ENCODE measurements at places on chromosomes 5 and 9.

- no peak for DNase-seq
Observed at GRCh38 chr5:33340195-33340594, 100.6 kb upstream of the TARS1 start.

GRCh38 chr5:15233566-15233965 is 266.4 kb upstream of the FBXL7 start:
- peak; percentile 39 for DNase-seq

DNA sequence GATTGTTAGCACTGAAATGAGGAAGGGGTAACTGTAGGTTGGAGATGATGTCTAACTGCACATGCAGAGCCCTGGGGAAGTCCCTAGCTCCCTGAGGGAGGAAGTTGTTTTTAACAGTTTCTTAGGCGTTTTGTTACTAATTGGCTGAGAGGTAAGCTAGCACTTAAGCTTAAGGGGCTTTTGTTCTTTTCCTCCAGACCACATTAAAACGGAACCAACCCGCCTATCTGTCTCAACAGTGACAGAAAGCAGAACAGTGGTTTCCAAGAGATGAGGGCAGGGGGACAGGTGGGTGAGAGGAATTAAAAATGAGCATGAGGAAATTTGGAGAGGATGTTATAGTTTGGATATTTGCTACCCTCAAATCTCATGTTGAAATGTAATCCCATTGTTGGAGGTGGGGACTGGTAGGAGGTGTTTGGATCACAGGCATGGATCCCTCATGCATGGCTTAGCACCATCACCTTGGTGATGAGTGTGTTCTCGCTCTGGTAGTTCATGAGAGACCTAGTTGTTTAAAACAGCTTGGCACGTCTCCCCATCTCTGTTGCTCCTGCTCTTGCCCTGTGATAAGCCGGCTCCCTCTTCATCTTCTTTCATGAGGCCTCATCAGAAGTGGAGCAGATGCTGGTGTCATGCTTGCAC is 38.9 kb downstream of the LYRM7 start:
- no peak for DNase-seq

GRCh38 chr5:36392818-36393217 is 91.1 kb upstream of the RANBP3L start:
- DNase-seq, result peak; percentile 63

DNA sequence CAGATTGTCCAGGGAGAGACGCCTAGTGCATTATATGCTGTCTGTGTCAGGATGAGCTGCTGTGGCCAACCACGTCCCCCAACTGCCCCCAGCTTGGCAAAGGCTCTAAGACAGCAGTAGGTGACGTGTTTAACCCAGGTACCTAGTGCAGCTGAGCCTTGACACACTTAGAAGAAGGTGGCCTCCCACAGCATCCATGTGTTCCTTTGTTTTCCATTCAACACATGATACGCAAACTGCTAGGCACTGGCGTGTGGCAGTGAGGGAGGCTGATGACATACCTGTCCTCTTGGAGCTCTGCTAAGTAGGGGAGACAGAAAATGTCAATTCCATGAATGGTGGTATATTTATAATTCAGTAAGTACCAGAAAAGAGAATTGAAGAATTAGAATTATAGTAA is 291.7 kb downstream of the NR3C1 start:
- no peak for DNase-seq

- DNase-seq, result peak; percentile 99
Observed at GRCh38 chr9:93095205-93096130, 549 bp upstream of the CARD19 start.

DNA sequence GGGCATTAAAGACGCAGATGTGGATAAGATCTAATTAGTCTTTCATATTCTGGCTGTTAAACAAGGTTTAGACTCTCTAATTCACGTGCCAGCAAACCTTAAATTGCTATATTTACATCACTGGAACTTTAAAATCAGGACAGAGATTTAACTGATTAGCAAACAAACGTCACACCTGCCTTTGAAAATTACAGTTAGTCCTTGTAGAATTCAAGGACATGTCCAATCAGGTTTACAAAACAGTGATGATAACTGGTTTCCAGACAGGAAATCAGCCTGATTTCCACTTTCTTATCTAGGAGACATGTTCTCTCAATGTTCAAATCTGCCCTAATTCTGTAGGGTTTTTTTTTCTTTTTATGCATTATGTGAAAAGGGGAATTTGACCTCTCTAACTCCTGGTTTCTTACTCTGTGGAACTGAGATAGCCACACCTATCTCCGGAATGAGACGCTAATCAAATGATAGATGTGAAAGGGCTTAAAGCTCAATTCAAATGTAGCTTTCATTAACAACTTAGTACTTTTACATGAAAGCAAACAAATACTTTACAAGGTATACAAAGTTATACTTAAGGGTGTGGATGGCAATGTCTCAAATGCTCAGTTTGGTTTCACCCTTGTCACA is 26.5 kb downstream of the SPINK5 start:
- DNase-seq, result no peak

DNA sequence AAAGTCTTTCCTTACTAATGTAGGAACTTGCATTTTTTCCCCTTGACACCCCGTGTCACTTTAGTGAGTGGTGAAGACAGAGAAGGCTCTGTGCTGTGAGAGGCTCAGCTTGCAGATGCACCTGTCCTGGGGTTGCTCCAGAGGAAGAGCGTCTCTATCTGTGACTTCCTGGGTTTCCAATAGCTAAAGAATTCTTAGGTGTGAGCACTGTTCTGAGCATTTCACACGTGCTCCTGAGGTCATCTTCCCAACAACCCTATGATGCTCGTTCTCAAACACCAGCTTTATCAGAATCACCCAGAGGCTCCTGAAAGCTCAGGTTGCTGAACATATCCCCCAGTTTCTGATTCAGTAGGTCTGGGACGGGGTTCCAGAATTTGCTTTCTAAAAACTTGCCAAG is 6.4 kb upstream of the CTSV start:
- DNase-seq, result no peak

- no peak for DNase-seq
Observed at GRCh38 chr9:93477397-93477796, 24.0 kb upstream of the FAM120AOS start.

DNA sequence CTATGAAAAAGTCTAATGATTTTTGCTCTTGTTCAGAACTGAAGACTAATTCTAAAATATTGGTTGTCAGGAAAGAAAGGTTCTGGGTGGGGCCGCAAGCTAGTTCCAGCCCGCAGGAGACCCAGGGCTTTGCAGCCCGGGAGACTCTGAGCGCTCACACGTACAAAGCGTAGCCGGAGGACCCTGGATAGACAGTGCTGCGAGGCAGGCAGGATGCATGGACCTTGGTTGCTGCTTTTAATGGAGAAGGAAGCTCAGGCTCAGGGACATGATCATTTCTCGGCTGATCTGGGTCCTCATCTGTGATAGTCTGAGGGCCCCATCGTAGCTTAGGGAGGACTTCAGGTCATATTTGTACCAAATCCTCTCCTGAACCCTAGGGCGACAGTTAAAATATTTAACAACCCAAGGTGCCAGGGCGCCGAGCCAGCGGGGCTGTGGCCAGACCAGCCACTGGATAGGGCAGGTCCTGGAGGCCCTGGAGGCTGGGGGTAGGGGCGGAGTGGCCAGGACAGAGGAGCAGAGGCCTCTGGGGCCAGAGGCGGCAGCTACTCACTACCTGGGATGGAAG is 70.1 kb upstream of the UNC5A start:
- no peak for DNase-seq

DNA sequence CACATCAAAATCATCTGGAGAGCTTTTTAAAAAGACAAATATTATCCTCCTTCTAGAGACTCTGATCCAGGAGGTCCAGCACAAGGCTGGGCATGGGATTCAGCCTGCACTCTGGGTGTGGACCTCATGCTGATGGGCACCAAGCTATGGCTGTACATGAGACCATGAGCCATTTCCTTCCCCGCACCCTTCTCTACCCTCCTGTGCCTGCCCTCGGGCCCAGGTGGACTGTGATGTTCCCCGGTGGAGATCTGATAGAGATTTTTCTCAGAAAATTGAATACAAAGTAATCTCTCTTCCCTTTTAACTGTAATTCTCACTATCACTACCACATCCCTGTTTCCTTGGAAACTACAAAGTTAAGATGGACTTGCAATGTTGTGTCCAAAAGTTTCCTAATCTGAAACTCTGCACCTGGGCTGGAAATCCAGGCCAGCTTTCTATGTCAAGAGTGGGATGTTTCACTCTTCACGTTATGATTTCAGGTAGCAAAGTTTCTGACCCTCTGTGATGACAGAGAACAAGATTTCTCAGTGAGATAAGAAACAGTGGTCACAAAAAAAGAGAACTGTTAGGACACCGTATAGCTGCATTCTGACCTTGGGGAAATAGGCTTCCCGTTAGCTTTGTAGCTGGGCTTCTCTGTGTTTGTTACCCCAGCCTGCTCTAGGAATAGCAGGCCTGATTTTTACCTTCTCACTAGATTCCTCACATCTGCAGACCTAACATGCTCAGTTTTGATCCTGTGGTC is 11.5 kb downstream of the SFXN1 start:
- DNase-seq, result no peak

- no peak for DNase-seq
Observed at GRCh38 chr9:136075881-136076678, 19.0 kb downstream of the NACC2 start.

DNA sequence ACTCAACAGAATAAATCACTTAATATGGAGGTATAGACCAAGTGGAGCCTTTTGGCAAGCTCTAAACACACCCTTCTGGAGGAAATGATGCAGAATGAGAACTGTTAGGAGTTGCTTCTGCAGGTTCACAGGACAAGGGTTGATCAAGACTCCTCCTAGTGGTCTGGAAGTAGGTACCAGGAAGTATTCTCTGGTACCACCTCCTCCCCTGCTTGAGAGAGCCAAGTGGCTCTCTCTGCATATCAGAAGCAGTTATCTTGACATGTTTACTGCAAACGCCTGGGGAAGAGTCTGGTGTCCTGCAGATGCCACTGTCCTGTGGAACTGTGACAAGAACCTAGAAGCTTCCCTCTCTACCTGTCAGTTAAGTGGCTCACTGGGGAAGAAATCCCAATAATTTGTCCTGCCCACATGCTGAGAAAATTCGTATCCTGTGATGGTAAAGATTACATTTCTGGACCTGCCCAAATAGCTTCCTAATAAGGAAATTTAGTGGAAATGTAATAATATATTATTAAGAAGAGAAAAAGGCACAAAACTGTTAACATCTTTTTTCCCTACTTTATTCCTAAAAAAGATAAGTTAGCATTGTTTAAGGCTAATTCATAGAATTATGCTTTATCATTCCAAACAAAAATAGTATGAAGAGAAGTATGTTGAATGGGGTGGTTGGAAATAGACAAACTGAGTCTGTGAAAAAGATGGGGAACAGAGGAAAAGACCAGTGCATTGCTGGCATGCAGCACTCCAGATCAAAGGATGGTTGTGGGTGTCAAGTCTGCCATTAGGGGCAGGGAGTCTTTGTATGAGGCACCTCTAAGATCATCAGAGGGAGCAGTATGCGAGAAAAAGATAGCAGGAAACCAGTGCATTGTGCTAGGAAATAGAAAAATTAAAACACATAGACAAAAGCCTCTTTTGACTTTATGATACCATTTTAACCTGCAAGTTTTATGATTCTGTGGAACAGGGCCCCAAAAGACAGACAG is 118.8 kb downstream of the CDC42SE2 start:
- DNase-seq, result peak; percentile 44

- DNase-seq, result no peak
Observed at GRCh38 chr5:103512500-103512899, 50.1 kb downstream of the NUDT12 start.

GRCh38 chr5:160359816-160360215 is 10.6 kb downstream of the C1QTNF2 start:
- no peak for DNase-seq

DNA sequence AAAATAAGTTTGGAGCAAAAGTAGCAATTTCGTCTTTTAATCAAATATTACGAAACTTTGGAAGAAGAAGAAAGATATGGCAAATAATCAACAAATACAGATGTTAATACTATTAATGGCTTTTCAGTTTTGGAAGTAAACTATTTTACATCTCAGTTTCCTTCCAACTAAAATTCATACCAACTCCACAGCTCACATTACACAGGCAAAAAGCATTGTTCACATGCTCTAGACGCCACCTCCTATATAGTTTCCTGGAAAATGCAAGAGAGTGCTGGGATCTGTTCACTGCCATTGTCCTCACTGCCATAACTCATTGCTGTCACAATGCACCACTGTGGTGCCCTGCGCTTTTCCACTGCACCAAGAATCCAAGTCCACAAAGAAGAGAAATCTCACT is 149.0 kb upstream of the FTMT start:
- DNase-seq, result no peak

- no peak for DNase-seq
Observed at GRCh38 chr9:125425901-125426515, 164.4 kb downstream of the GAPVD1 start.

GRCh38 chr5:159749146-159749545 is 167.1 kb upstream of the ADRA1B start:
- DNase-seq, result peak; percentile 38

GRCh38 chr9:106757514-106757913 is 105.5 kb upstream of the ZNF462 start:
- no peak for DNase-seq

- DNase-seq, result no peak
Observed at GRCh38 chr5:80921026-80921425, 39.1 kb upstream of the RASGRF2 start.

DNA sequence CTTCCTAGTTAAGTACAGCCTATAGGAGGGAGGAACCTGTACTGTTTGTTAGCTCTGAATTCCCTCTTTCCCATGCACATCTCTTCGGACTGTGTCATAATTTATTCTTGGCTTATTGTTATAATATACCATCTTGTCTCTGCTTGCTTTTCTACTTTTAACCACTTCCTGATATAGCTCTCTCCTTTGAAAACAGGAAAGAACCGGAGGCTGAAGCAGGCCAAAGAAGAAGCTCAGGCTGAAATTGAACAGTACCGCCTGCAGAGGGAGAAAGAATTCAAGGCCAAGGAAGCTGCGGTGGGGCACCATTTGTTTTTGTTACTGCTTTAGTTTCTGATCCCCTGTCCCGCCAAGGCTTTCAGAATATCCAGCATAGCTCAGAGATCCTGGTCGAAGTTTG is 4.8 kb downstream of the ATP6V1G1 start:
- DNase-seq, result peak; percentile 60

GRCh38 chr5:111676926-111677415 is 80.0 kb downstream of the NREP start:
- no peak for DNase-seq

- DNase-seq, result no peak
Observed at GRCh38 chr5:180040287-180041214, 31.0 kb downstream of the RNF130 start.

DNA sequence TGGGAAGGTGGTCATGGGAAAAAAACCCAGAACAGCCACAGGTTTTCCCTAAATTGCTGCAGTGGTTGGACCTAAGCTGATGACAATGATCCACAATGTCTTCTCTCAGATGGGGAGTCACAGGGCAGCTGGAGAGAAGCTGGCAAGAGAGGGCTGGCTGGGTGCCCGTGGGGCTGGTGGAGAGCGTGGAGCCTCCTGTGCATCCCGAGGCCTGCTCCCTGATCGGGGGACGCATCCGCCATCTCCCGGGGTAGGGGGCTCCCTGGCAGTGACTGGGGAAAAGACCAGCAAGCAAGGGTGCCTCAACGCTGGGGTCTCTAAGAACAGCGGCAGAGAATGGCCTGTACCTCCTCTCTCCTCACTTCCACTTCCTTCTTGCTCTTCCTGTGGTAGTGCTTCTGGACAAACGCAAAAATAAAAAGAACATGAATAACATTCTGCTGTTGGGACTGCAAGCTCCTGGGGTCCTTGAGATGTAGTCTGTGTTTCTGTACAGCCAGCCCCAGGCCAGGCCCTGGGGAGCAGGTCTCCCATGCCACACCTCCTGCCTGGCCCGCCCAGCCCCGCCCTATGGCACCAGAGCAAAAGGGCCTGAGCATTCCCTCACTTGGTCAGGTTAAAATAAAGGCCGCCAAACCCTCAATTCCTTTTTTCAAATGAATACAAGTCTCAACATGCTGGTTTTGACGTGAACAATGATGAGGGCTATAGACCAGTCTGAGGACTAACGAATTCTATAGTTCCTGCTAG is 7.0 kb upstream of the MRNIP start:
- DNase-seq, result no peak

All from astrocyte of the spinal cord (primary cell).